ENCODE measurements at places on chromosomes 4 and X.

GRCh38 chr4:67014592-67014991 is 530.7 kb downstream of the CENPC start:
- DNase-seq, result no peak

DNA sequence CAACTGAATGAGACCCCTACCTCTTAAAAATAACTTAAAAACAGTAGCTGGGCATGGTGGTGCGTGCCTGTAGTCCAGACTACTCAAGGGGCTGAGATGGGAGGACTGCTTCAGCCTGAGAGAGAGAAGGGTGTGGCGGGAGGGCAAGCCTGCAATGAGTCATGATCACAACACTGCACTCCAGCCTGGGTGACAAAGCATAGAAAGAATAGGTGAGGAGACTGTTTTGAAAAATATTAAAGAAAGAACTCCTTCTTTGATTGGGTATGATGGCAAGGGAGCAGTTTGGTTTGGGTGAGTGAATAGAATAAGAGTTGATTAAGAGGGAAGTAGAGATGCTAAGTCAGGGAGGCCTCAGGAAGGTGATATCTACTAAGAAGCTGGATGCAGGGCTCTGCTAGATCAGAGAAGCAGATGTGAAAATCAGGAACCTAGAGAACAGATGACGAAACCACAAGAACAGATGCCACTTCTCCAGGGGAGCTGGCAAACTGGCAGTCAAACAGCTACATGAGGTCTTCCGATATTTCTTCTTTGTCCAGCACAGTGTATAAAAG is 318.6 kb downstream of the OPHN1 start:
- no peak for DNase-seq

DNA sequence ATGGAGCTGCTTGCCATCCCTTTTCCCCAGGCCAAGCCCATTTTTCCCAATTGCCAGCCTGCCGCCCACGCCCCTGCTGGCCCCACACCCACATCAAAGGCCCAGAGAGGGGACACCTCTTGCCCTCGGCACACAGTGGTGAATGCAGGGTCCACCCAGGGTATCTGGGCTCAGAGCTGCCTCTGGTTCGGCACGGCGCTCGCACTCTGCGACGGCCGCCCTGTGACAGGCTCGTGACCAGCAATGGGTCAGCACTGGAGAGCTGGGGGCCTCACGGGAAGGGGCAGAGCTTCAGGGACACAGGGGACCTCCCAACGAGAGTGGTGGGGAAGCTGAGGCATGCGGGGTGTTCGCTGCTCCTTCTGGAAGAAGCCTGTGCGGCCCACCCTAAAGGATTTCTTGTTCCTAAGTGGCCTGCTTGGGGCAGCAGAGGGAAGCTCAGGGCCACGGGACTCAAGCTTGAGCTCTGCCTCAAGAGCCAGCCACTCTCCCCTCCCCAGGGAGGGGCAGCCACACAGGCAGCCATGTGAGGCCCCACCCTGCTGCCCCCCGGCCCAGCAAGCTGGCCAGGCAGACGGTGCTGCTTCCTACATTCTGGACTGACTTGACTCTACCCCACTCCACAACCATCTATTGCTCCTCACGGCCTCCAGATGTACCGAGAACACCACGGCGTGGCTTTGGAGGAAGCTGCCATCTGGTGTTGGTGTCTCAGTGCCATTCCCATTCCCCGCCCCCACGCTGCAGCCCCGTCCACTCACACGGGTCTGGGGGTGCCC is 73.7 kb downstream of the ABLIM2 start:
- DNase-seq, result no peak

- DNase-seq, result no peak
Measured at GRCh38 chr4:11415409-11416070, 13.2 kb downstream of the HS3ST1 start.

DNA sequence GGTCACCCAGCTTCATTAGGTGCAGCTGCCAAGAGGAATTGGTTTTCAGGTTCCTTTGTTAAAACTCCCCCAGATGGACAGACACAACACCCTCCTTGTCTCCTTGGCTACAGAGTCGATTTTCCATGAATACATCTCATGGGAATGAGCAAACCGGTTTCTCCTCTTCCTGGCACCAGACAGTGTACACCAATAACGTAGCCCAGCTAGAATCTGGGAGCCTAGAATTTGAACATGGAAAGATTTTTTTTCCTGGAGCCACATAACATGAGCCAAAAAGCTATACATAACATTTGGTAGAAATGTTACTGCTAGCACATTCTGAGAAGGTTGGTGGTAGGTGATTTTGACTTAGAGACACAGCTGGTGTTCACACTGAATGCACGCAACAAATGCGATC is 62.9 kb upstream of the SLC34A2 start:
- DNase-seq, result no peak

DNA sequence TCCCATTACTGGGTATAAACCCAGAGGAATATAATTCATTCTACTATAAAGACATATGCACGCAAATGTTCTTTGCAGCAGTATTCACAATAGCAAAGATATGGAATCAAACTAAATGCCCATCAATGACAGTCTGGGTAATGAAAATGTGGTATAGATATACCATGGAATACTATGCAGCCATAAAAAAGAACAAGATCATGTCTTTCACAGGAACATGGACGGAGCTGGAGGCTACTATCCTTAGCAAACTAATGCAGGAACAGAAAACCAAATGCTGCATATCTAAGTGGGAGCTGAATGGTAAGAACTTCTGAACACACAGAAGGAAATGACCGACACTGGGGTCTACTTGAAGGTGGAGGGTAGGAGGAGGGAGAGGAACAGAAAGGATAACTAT is 42.6 kb downstream of the LNX1 start:
- no peak for DNase-seq

DNA sequence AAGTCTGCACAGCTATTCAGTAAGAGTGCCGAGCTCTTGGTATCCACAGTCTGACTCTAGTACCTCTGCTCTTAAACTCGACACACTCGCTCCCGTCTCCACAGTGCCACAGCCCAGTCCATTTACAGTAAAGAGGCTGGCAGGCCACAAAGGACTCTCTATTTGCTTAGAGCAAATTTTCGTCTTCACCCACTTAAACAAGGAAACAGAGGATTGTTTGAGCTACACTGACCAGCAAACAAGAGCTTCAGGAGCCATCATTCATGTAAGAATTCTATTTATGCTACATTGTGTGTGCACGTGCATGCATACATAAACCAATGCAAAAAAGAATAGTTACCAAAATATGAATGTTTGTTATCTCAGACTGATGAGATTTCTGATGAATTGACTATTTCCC is 290.2 kb downstream of the USP46 start:
- no peak for DNase-seq

DNA sequence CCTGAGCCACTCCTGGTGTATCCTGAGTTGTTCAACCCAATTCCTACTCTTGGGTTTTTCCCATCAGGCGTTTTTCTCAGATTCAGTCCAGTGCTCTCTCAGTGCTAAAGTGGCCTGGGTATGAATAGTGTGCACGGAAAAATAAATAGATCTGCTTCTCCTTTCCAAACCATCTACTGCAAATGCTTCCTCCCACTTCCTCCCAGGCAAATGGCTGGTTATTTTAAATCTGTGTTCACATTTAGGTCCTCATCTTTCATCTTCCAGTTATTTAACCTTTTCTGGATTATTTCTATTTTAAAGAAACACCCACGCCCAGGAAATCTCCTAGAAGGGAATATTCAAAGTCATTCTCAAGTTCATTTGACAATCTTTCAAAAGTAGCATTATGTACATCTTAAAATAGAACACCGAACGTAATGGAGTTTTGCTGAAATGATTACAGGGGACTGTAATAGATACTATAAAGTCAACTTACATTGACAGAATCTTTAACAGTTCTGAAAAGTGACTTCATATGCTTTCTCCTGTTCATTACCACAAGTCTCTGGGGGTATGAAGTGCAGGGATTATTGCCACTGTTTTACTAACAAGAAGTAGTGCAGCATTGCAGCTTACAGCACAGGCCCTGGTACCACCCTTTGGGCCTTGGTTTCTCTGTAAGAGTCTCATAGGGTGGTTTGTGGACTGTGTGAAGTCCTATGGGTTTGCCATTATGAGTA is 66.3 kb downstream of the MED28 start:
- no peak for DNase-seq

DNA sequence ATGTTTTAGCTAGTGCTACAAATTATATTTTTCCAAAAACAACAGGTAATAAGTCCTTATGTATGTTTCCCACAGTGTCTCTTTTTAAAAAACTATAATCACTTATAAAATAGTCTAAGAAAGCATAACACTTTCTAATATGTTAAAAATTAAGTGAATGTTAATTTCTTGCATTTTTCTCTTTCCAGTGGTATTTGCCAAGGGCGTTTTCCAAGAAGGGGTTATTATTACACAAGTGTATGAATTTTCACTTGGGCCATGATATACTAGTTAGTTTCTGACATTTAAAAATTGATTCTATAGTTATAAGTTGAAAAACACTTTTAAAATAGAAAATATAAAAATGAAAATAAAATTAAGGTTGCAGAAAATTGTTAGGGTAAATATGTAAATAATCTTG is 74.6 kb downstream of the ARSJ start:
- no peak for DNase-seq

DNA sequence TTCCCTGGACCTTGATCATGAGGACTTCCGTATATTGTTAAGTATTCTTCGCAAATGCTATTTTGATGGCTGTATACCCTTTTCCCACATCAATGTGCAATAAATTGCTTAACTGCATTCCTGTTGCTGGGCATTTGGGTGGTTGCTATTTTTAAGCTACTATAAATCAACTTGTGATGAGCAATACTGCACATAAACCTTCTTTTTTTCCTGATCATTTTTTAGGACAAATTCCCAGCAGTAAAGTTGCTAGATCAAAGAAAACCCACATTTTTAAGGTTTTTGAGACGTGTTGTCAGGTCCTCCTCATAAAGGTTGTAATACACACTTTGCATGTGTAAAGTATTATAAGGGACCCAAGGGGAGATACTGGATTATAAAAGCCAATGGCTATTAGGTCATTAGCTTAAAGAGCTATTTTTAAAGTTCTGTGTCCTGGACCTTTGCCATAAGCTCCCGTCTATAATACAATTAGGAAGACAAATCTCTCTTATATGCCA is 35.6 kb downstream of the LIMCH1 start:
- no peak for DNase-seq

GRCh38 chrX:26511589-26512363 is 295.8 kb downstream of the MAGEB5 start:
- DNase-seq, result no peak

- no peak for DNase-seq
Measured at GRCh38 chr4:165874072-165874790, 1.2 kb downstream of the TLL1 start.

DNA sequence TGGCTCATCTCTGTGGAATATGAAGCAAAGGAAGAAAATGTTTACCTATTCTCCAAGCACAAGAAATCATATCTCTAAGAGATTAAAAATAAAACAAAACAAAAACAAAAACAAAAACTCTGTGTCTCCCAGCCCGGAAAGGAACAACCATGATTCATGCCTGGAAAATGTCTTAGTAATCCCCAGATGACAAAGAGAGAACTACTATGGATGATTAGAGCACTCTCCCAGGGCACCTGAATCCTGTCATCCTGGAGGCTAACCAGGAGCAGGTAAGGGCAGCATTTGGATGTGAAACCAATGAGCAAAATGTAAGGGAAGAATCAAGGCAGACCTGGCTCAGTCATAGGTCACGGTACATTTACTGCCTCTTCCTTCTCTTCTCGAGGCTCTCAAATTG is 1.7 kb upstream of the AKAP4 start:
- DNase-seq, result no peak

DNA sequence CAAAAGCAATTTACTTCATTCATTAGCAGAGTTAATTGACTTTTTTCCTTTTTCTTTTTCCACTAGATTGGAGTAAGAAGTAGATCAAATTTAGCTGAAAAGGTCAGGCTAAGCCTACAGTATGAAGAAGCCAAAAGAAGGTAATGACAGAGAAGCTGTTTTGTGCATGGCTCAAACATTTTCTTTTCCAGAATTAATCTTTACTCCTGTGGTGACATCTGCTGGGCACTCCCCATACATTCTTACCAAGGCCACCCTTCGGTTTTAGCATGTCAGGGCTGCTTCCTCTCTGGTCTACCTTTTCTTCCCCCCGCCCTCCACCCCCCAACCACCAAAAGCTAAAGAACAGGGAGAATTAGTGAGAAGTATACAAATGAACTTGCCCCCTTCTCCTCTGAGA is 70.2 kb downstream of the CLDN22 start:
- no peak for DNase-seq

DNA sequence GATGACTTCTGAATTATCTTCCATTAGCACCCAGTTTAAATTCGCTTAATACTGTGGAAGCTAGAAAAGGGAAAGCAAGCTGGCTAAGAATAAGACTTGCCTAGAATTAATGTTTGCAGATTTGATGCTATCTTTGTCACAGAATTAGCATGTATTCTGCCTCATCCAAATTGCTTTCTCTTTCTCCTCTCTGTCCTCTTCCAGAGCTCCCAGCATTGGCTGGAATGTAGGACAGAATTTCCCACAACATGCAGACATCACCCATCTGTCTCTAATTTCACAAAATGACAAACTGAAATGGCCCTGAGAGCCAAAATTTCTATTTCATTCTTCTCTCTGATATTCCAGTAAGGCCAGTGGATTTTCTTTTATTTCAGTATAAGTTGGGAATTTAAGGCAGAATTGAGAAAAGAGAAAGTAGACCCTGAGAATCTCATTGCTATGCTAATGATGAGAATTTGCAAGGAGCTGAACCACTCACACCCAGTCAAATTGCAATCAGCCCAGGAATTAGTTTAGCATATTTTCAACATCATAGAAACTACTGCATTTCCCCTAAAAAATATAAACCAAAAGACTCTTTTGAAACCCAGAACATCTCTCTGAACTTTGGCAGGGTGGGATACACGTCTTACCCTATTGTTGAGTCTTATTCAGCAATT is 188.8 kb downstream of the RCHY1 start:
- no peak for DNase-seq

DNA sequence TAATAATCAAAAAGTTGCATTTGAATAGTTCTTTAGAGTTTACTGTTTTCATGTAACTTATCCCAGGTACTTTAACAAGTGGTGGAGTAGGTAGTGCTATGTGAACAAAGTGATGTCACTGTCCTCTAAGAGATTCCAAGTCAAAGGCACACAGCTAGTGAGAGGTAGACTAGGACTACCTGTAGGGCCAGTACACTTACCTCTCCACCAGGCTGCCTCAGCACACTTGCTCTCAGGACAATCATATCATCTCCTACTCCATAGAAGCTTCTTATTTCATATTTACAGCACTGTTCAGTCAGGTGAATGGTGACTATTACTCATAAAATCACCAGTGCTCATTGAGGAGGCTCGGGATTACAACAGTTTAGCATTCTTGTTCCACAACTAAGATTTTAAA is 173.0 kb upstream of the EMCN start:
- no peak for DNase-seq
